ENCODE measurements at places on chromosomes 6 and 20.

DNA sequence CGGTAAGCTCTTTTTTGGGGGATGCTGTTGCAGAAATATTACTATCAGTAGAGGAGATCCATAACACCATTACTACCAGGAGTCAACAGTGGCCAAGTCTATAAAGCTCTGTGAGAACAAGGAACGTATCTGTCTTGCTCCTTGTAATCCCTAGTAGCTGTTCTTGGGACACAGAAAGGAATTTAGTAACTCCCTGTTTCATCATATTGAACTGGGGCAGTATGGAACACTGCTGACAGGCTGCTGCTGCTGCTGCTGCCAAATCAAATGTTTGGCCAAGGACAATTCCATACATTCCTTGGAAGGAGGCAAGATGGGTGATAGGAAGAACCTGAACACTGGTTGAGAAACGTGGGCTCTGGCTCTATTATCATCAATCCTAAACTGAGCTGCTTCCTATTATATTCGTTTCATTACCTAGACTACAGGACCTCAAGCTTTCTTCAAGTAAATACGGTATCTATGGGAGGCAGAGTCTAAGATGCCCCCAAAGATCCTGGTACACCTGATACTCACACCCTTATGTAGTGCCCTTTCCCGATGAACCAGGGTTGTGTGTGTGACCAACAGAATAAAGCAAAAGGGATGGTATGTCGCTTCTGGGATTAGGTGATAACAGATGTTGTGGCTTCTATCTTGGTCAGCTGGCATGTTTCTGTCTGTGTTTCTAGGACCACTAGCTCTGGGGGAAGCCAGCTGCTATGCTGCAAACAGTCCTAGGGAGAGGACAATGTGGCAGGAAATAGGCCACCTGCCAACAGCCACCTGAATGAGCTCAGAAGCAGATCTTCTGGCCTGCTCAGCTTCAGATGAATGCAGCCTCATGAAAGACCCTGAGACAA is 39.5 kb downstream of the ELOVL5 start:
- DNase-seq = no peak

- no peak for DNase-seq
Observed at GRCh38 chr6:167588181-167588919, 238.4 kb upstream of the AFDN start.

DNA sequence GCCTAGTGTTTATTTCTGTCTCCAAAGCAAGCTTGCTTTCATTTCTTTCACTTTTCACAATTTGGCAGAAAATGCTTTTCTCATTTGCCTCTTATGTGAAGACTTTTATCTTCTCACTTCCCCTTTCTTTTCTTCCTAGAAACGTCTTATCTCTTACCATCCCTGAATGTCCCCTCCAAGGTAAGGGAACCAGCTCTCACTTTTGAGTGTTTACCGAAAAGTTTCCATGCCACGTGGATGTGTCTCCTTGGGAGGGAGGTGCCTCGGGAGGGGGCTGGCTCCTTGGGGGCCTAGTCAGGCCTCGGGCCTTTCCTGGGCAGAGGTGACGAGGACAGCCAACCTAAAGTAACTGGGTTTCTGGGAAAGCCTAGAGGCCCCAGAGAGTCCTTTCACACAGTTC is 127.4 kb downstream of the CD24 start:
- no peak for DNase-seq

DNA sequence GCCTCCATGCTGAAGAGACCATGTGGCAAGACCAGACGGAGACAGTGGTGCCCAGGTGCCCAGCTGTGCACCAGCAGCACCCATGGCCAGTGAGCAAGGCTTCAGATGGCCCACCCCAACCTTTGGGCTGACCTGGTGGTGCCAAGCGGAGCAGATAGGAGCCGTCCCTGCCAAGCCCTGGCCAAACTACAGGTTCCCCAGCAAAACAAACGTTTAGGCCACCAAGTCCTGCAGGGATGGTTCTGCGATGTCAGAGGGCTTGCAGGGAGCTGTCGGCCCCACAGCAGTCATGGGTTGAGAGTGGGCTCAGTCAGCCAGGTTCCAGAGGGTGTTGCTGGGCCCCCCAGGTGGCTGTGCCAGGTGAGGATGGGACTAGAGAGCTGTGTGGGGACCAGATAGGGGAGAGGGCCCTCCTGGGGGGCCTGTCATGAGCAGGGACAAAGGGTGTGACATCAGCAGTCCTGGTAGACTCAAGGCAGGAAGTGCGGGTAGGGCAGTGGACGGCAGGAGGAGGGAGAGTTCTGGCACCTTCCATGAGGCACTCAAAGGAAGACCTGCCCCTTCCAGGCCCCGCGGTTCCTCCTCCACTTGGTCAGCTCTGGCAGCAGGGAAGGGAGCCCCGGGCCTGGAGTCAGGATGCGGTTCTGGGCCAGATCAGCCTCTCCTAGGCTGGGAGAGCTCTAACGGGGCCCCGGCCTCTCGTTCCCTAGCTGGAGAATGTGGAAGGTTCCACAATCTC is 342.4 kb downstream of the ZFAND3 start:
- DNase-seq = no peak
